ENCODE measurements at places on chromosomes 7 and 10.

DNA sequence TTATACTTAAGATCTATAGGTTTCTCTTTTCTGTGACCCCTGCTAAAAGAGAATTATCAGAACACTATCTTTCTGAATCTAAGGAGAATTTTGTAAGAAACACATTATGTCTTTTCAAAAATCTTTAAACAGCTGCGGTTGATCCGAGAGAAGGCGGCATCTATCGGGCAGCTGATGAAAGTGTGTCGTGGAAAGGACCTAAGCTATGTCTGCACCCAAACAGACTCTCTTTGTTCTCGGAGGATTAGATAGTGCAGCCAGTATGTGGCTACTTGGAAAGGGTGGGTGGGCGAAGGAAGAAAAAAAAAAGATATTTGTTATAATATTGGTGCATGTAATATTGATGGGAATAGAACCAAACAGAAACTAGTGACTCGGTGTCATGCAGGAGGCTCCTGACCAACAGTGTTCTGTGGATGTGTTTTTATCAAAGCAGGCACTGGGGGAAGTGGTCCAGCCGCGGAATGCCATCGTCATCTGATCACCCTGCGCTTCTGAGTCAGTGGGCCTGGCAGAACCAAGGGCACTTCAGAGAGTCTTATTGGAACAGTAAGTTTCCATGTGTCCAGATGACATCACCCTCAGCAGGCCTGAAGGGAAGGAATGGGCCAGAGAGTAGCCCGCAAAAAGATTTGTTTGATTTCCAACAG is 509.7 kb upstream of the AKR1E2 start:
- no peak for DNase-seq

DNA sequence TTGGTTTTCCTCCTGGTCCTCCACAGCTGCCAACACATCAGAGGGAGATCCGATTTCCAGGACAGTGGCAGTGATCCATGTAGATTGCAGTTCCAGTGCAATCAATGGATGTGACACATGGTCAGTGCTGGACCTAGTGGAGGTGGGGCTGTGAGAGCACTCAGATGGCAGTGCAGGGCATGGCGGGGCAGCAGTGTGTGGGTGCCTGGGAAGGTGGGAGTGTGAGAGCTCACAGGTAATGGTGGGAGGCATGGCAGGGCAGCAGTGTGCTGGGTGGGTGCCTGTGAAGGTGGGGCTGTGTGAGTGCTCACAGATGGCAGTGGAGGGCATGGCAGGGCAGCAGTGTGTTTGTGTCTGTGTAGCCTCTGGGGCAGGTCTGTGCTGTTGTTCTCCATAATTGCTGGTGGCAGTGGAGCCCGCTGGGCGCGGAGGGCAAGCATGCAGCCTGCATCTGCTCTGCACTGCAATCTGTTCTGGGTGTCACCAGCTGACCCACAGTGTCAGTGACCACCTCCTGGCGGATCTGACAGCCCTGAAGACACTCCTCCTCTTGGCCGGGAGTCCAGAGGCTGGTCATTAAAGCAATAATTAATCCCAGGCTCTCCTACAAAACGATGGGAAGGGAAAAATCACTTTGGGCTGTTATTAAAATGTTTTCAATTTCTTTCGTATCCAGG is 8.6 kb upstream of the ADARB2 start:
- DNase-seq, result no peak

GRCh38 chr7:41942468-41943093 is 239.7 kb upstream of the INHBA start:
- DNase-seq, result no peak

DNA sequence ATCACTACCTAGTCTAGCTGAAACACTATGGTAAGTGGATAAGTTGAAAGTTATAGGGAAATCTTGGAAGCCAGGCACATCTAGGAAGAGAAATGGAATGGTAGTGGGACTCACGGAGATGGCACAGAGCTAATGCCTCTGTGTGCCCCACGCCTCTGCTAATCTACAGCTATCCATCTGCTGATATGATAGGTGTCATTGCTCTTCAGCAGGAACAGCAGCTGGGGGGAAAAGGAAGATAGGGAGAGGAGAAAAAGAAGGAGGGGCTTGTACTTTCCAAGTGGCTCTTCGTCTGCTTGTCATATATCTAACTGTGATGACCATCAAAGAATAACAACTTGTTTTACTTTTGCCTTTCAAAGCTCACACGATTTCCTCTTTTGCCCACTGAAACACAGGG is 1199.1 kb upstream of the SORCS1 start:
- no peak for DNase-seq

- DNase-seq, result no peak
These were observed 12.2 kb upstream of the ZNF273 start for GRCh38 chr7:64890761-64891362.

- DNase-seq, result no peak
These were observed 19.8 kb downstream of the HNRNPA2B1 start for GRCh38 chr7:26180792-26181198.

DNA sequence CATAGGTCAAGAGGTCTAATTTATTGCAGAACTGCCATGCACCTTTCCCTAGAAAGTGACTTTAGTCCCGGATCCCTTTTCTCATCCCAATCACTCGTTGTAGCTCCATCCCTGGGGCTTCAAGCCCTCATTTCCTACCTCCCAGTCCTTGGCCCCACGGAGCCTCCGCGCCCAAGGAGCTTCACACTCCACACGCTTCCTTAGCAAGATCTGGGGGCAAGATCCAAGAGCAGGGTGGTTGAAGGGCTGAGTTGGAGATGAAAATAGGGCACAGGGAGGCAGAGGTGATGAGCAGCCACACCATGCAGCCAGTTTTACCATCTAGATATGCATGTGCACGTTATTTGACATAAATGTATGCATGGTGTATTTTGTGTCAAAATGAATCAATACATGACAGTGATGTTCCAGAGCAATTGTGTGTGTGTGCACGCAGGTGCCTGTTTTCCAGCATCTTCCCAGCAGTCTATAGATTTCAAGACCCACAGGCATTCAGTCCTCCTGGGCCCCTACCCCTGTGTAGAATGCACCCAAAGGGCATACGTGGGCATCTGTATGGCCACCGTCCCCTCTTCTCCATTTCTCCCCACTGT is 6.0 kb upstream of the TRPV6 start:
- no peak for DNase-seq

GRCh38 chr10:77630507-77630848 is 7.1 kb downstream of the KCNMA1 start:
- no peak for DNase-seq

- no peak for DNase-seq
These were observed 112.5 kb upstream of the GJD4 start for GRCh38 chr10:35492386-35493195.

All from posterior cingulate gyrus (tissue), 11 donors.